ENCODE measurements at places on chromosomes 7 and 10.

DNA sequence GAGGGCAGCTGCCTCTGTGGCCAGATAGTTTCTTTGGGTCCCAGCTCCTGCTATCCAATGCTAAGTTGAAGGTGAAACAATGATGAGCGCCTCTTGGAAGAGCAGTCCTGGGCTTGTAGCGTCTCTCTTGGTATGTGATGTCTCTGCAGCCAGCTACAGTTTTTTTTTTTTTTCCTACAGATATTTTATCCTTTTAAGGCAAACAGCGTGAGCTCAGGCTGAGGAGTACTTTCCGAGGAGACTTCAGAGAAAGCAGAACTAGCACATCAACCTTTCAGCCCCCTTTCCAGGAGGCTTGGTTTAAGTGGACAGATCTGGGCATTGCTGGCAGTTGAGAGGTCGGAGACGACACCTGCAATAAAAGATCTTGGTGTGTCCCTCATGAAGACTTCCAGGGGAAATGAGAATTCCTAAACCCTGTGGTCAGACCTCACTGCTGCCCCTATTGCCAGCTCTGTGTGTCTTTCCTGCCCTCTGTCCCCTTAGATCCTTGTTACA lies 9.1 kb downstream of the PRKG1 start:
- no peak for DNase-seq

GRCh38 chr7:2688409-2689342 lies 674 bp downstream of the AMZ1 start:
- no peak for DNase-seq

DNA sequence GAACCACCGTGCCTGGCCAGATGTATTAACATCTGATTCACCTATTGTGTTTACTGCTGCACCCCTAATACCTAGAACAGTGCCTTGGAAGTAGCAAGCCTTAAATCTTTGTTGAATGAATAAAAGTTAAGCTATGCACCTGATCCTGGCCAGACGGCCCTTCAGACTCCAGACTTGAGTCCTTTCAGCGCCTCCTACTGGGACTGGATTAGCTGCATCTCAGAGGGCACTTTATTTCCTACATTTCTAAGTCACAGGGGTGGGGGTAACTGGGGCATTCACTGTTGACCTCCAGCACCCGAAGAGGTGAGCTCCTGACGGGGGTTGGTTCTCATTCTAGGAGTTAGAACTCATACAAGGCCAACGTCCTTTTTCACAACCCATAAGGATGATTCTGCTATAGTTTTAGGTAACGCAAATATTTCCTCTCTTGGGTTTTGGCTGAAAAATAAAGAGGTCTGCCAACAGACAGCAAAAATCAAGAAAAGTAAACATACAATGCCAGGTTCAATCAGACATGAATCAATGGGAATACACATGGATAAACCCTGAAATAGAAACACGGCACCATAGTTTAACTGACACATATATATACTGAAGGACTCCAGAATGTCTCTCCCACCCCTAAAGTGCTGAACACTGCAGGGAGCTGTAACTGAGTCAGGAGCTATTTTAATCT lies 48.0 kb upstream of the DLG5 start:
- no peak for DNase-seq

DNA sequence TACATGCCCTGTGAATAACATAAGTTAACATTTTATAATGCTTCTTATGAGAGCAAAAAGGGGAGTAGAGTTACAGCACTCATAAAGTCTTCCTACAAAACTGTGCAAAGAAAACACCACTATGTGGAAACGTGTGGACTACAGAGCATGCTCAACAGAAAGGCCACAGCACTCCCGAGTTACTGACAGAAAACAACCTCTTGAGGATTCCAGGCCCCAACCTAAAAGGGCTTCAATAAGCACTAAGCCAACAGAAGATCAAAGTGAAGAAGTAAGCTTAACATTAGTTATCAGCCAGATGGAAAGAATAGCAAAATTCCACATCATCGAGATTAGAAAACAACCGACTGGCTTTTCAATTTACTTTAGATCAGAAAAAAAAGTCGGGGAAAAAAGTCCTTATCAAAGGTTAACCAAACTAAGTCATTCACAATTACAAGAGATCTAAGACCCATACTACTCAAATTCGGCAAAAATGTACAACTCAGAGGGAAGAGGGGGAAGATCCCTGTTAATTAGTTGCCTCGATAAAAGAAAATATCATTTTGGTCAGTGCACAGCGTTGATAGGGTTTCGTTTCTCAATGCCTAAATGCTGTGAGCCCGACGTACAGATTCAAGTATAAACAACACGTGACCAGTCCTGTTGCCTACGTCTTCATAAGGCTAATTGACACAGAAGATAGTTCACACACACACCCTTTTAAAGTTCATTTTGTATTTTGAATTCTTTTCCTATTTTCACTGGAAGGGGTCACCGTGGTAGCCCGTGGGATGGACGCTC lies 1.4 kb downstream of the KBTBD2 start:
- no peak for DNase-seq

GRCh38 chr10:77643795-77644468 lies 6.3 kb upstream of the KCNMA1 start:
- DNase-seq = no peak

DNA sequence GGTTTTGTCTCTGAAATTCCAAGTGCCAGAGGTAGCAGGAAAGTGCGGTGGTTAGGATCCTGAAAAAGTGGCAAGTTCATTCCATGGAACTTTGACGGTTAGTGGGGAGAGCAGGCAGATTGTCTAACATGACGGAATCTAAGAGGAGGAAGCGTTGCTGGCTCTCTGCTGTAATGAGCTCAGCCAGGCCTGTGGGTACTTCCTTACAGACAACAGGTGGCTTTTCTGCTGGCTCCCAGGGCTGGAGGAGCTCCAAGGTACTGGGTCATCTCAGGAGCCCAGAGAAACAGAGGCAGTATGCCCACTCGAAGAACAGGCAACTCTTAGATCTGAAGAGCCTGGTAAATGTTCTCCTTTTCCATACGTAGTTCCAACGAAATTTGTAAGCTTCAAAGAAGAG lies 3.1 kb upstream of the AIFM2 start:
- no peak for DNase-seq

- DNase-seq = no peak
Observed at GRCh38 chr10:122931088-122931906, 20.9 kb downstream of the FAM24A start.

DNA sequence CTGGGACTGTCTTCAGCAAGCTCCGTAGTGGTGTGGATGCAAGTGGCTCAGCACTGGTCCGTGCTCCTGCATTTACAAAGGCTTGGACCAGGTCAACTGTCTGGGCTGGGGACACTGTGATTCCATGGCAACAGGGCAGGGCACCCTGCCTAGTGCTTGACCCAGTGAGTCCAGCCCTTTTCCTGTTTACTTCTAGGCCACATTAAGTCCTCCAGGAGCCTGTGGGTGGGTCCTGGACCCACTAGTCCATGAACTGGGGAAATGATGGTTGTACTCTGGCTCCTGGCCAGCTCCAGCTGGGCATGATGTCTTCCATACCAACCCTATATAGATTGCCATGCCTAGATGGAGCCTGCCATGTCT lies 152.0 kb downstream of the RPS24 start:
- no peak for DNase-seq

GRCh38 chr10:132515811-132516726 lies 21.5 kb upstream of the INPP5A start:
- DNase-seq = no peak

- DNase-seq = no peak
Observed at GRCh38 chr7:24705461-24705954, 51.8 kb downstream of the GSDME start.

DNA sequence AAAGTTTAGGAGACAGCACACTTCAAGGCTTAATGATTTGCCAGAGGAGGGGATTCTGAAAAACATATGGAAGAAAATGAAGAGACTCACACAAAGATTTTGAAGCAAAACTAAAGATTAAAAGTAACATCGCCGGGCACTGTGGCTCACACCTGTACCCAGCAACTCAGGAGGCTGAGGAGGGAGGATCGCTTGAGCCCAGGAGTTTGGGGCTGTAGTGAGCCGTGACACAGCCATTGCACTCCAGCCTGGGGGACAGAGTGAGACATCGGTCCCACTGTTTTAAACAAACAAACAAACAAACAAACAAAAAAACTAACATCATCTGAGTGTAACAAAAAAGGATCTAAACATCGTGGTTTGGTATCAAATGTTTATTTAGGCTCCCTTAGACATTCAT lies 33.7 kb upstream of the DAGLB start:
- no peak for DNase-seq

DNA sequence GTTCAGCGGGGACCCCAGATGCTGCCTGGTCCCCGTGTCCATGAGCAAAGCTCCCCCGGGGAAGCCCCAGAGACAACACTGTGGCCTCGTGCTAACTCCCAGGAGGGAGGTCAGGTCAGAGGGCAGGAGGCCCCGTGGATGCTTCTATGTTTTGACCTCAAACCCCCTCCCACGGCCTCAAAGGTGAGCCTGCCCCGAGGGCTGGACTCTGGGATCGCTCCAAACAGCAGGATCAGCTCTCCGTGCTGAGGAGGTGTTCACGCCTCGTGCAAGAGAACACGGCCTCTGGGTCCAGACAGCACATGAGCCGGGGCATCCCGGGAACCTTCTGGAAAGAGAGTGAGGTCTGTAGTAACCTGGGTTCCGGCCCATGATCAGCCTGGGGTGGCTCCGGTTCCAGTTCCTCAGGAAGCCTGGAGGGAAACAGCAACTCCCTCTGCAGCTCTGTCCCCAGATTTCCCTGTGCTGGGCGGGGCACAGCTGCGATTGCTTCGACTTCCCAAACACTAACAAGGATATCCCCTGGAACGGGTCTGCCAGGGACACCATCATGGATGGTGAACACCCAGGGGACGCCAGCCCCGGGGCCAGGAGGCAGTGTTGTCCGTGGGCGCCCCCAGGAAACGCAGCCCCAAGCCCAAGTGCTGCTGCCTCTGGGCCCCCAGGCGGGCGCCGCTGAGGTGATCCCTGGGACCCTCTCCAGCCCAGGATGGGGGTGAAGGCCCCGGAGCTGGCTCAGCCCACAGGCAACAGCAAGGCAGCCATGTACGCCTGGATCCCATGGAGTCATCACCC lies 18.0 kb upstream of the INPP5A start:
- no peak for DNase-seq

DNA sequence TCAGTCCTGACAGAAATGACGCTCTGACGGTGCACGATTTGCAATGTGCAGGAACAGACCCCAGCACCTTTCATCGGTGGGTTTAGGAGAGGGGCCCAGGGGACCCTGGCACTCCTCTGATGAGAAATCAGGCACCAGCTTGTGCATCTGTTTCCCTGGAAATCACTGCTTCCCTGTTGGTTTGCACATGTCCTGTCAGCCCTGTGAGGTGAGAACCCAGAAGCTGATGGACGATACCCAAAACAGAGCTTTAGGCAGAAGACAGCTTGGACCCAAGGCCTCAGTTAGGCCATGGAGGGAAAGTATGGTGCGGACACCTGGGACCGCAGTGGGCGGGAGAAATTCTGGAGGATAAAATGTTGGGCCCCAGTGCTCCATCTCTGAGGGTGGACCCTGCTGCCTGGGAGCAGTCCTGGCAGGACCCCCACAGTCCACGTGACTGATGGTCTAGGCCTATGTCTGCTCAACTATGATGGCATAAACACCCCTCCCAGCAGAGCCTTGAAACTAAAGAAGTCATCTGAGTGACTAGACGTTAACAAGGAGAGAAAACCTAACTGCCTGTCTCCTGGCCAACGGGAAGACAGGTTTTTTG lies 242.8 kb downstream of the PTPRN2 start:
- no peak for DNase-seq

DNA sequence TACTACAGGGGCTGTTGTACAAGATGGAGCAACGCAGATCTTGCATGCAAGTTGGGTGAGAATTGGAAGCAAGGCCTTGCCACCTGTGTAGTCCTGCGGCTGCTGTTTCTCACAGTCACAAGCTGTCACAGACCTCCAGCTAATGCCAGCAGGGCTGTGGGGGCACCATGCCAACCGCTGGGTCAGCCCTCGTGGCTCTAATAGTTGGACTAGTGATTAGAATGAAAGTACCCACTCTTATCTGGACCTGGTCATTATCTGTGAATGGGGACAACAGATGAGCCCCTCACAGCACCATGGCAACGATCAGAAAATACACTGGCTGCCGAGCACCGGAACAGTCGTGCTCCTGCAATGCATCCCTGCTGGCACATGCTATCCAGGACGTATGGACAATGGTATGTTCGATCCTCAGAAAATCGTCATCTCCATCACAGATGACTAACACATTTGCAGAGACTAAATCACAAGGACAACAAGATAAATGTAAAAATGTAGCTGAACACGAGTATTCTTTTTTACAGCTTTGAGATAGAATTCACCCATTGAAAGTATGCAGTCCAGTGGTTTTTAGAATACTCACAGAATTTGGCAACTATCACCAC lies 80.4 kb upstream of the CALN1 start:
- DNase-seq = no peak

DNA sequence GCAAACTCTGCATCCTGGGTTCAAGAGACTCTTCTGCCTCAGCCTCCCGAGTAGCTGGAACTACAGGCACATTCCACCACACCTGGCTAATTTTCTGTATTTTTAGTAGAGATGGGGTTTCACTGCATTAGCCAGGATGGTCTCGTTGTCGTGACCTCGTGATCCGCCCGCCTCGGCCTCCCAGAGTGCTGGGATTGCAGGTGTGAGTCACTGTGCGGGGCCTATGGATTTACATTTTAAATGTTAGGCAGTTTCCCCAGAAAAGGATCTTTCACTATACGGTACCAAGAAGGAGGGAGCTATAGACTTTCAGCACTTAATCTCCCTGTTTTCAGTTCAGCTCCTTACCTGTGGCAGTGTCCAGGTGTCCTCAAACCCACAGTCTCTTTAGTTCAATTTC lies 50.8 kb downstream of the SIRT1 start:
- DNase-seq = no peak
